RWPE2 (cell line): ENCODE measurements at places on chromosomes 12 and 14.

DNA sequence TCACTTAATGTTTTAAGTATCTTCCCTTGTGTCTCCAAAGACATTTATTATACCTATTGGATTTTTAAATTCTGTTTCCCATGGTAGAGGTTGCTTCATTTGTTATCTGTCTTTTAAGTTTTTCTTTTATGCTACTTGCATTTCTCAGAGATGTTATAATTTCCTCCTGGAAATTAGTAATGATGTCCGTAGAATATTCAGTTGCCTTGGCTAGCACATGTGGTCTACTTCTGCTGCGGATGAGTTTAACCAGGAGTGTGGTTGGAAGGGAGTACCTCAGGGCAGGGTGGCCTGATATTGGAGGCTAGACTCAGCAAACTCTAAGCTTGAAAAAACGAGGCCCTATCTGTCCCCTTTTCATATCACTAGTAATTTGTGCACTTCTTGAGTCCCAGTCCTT is 8.8 kb upstream of the EVL start:
- DNase-seq, result no peak

GRCh38 chr12:60052483-60052882 is 456.7 kb downstream of the SLC16A7 start:
- DNase-seq, result no peak

GRCh38 chr12:107223821-107224220 is 130.5 kb upstream of the CRY1 start:
- DNase-seq, result no peak

DNA sequence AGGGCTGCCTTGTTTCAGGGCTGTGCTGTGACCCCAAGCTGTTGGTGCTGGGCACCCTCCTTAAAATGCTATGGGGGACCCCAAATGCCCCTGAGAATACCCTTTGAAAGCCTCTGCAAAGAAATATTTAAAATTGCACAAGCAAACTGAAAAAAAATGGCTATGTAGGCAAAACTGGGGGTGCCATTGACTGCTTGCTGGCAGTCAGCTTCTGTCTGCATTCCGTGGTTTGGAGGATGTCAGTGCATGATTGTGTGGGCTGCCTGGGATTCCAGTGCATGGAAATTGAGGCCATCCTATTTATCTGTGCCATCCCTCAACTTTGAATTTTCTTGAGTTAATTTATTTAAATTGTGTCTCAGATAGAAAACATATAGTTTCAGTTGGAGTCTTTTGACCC is 113.7 kb upstream of the RTL1 start:
- DNase-seq, result peak; percentile 11

GRCh38 chr14:93103392-93104080 is 12.2 kb downstream of the ITPK1 start:
- DNase-seq, result no peak

- DNase-seq, result no peak
These were observed at the start of gene TESPA1 for GRCh38 chr12:54984658-54985376. TESPA1 (minus strand) TSS chr12:54984762; CDS start chr12:54974562, 10,200 bp downstream.

DNA sequence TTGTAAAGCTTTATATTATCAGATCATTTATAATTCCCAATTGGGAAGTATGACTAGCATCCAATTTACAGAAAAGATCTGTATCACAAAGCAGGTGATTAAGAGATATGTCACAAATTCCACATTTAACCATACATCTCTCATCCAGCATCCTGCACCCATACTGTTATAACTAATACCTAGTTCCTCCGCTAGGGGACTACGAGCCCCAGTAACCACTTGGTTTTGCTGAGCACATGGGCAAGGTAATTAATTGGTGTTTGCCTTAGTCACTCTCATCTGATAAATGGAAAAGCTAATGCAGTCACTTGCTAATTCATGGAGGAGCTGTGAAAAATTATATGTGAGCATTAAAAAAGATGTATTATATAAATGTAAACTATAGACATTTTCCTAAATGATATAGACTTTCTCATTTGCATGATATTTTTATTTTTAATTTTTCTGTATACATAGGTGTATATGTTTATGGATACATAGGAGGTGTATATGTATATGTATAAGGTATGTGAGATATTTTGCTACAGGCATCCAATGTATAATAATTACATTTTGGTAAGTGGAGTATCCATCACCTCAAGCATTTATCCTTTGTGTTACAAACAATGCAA is 1031.8 kb downstream of the GALC start:
- DNase-seq, result no peak

DNA sequence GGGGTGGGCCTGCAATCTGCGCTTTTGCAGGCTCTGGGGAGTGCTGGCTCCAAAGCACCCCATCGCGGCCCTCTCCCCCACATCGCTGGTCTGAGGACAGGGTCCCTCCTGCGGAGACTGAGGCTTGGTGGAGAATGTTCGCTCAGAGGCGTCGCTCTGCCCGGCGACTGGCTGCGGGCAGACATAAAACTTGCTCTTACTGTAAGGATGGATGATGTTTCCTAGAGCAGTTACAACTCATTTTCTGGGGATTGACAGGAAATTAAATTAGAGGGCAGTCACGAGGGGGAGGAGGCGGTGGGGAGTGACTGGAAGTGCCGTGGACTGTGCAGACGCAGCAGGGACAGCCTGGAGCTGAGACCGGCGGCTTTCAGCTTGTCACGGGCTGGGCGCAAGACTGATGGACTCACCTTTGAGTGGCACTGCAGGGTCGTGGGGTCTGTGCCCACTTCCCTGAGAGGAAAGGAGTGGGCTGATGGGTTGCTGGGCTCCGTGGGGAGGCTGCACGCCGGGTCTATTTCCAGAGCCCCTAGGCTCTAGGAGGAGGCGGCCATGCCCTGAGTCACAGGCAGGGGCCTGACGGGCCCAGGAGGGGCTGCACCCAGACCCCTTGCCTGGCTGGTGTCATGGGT is 32.8 kb downstream of the NOC4L start:
- no peak for DNase-seq

- no peak for DNase-seq
These were observed 57.3 kb downstream of the MAX start for GRCh38 chr14:65045006-65045405.

DNA sequence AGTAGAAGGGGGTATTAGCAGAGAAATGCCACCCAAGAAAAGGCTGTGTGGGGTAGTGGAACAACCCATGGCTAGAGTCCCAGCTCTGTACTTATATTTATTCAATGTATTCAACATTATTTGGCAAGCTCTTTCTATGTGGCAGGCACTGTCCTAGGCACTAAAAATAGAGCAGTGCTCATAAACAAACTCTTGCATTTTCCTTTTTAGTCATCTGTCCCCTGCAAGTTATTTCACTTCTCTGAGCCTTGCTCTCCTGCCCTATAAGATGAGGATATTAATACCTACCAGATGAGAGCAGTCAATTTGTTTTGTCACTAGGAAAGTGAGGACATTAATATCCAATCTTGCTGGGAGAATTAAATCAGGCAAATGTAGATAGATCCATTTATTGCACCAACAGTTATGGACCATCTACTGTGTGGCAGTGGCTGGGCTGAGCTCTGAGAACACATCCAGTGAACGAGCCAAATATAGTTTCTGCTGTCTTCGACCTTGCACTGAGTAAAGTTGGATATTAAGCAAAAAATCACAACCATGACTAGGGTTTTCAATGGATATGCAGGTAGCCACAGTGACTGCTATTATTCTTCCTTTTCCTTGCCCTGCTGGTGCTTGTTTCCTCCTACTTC is 314.3 kb upstream of the TBX3 start:
- no peak for DNase-seq

DNA sequence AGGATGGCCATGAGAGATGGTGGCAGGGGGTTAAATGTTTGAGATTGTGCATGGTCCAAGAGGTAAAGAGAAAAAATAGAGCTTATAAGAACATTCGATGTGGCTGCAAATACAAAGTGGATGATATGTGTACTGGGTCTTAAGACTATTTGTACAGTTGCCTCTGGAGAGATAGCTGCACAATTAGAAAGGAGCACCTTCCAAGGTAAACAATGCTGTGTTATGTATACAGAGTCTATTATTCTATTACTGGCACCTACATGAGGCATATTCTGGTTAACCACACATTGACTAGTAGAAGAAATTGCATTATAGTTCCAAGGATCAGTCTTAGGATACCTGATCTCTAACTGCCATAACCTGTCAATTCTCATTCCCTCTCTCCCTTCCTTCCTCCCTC is 238.0 kb upstream of the FOXN3 start:
- no peak for DNase-seq

- DNase-seq, result no peak
These were observed 44.9 kb upstream of the SRP54 start for GRCh38 chr14:34937876-34938275.

GRCh38 chr14:105417690-105418121 is 1.9 kb upstream of the MTA1 start:
- peak; percentile 57 for DNase-seq

GRCh38 chr12:75818863-75819262 is 212.7 kb downstream of the PHLDA1 start:
- no peak for DNase-seq

DNA sequence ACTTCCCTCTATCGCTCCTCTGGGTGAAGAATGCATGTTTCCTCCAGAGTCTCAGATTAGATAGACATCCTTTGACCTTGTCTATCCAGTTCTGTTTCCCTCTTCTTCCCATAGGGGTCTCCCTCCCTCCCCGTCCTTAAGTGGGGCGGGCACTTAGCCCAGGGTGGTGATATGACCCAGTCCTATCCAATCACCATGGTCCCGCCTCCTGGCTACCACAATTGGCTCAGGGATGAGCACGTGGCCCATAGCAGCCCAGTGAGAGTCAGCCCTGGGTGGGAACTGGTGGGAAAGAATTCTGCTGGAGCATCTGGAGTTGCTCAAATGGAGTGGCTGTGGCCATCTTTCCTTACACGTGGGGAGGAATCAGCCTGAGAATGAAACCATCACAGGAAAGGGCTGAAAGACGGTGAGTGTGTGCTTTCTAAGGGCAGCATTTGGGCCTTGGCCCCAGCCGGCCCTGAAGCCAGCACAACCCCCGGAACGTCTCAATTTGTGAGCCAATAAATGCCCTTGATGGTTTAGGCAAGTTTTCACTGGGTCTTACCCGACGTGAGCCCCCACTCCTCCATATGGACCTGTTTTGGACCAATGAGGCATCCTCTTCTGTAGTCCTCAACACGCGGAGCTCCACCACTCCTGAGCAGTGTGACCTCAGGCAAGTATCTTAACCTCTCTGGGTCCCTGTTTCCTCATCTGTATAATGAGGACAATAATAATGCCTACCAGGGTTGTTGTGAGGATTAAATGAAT is 14.4 kb upstream of the MLXIP start:
- DNase-seq, result peak; percentile 89

GRCh38 chr14:36344211-36344610 is 23.8 kb upstream of the MBIP start:
- DNase-seq, result no peak

- no peak for DNase-seq
These were observed 86.0 kb upstream of the ATF1 start for GRCh38 chr12:50677858-50678257.

- no peak for DNase-seq
These were observed 5.2 kb upstream of the SLC8B1 start for GRCh38 chr12:113340061-113340460.

DNA sequence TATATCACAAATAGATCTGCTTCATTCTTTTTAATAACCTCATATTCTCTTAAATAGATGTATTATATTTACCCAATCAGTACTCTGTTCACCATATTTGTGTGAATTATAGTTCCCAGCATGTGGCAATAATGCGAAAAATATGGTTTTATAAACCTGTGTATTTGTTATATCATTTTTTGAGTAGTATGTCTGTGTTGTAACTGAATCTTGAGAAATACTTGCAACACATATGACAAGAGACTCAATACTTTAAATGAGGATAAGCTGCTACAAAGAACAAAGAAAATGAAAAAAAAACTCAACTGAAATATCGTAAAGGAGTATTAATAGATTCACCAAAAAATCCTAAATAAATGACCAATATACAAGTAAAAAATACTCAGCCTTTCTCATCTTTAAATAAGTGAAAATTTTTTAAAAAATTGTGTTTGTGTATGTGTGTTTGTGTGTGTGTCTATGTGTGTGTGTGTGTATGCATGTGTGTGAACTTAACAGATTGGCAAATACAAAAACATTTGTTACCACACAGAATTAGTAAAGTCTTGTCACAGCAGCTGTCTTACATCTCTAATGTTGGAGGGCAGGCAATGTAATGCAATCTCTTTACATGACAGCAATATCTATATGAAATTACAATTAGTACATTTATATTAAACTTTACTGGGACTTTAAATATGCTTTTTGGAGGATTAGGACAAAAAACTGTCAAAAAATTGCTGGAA is 441.9 kb upstream of the MGAT4C start:
- DNase-seq, result no peak

- no peak for DNase-seq
These were observed 153.2 kb upstream of the ABCD2 start for GRCh38 chr12:39772821-39773259.

DNA sequence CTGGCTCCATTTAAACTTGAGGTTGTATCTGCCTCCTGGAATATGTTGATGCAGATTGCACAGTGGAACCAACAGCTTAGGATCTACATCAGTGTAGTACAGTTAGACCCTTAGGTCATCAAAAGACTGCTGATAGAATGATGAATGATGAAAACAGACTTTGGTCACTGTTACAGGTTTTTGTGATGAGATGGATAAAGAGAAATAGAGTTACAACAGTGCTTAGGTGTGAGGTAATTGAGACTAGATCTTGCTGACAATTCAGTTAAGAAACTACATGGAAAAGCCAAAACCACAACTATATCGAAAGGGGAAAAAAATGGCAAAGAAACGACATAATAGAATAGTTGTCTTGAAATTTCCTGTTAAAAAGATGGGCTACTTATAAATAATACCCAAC is 145.7 kb upstream of the LMNTD1 start:
- DNase-seq, result no peak

- DNase-seq, result no peak
These were observed 25.5 kb downstream of the SLC25A3 start for GRCh38 chr12:98618952-98619351.

DNA sequence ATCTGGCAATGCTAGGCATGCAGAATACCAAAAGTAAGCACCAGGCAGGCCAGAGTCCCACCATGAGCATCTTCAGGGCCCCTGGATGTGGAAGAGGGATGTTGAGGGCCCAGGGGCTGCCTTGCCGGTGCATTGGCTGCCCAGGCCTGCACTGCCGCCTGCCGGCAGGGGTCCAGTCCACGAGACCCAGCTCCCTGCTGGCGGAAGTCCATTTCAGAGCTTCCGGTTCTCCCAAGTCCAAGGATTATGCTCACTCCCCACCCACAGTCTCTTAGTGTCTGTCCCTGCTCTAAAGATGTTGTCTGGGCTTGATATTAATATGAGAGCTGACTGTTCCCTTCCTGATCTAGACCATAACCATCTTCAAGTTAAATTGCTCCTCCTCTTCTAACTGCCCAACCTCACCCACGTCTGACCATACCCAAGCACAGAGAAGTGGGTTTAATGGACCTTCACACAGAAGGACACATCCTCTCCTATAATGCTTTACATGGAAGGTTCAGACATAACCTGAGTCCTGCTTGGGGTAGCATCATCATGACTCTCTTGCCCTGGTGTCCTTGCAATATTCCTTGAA is 117.4 kb downstream of the DAD1 start:
- no peak for DNase-seq

GRCh38 chr12:88726806-88727720 is 146.8 kb upstream of the KITLG start:
- no peak for DNase-seq

- DNase-seq, result no peak
These were observed 17.8 kb upstream of the EMP1 start for GRCh38 chr12:13178568-13179210.

- DNase-seq, result no peak
These were observed 23.7 kb downstream of the SFSWAP start for GRCh38 chr12:131734336-131735152.

- DNase-seq, result no peak
These were observed 6.0 kb downstream of the PHETA1 start for GRCh38 chr12:111362687-111363475.
